ENCODE measurements at places on chromosomes 12 and 14.
A peak's percentile ranks its signal among the peaks of the same experiment; 100 is the strongest.

GRCh38 chr12:116319898-116320621 is 42.6 kb upstream of the MED13L start:
- DNase-seq = peak; percentile 78

DNA sequence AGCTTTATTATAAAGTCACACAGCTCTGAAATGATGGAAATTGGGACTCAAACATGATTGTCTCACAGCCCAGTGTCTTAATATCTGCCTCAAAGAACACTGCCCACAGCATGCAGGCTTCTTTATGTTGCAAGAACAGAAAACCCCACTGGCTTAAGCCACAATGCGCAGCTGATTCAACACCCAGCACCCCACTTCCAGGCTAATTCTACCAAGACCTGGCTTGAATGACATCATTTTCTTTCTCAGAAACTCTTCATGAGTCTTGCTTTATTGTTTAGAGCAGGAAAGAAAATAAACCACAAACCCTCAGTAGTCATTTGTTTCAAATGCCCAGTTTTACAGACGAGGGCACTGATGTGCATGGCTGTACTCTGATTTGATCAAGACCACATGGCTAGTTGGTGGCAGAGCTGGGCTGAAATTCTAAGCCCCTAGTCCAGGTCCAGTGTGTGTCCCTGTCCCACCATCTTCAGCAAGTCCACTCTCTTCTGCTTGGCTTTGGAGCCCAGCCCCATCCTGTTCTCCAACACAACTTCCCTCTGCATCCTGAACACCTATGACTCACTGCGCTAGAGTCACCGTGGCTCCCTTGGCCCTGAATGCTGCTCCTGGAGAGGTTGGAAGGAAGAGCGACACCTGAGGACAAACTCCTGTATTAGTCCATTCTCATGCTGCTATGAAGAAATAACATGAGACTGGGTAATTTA is 50.3 kb upstream of the SRSF5 start:
- no peak for DNase-seq

DNA sequence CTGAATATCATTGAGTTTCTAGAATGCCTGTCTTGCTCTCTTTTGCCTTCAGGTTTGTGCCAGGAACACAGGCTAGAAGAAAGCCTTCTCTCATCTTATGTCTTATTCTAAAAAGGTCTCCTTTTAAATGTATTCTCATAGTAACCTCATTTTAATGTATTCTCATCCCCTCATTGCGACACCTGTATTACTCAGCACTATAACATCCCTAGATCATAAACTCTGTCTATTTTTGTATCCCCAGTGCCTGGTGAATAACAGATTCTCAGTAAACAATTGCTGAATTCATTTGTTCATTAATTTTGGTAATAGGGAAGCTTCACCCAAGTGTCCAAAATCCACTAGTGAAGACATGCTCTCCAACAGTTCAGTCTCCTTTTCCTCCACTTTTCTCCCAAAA is 8.8 kb upstream of the LRRK2 start:
- no peak for DNase-seq

DNA sequence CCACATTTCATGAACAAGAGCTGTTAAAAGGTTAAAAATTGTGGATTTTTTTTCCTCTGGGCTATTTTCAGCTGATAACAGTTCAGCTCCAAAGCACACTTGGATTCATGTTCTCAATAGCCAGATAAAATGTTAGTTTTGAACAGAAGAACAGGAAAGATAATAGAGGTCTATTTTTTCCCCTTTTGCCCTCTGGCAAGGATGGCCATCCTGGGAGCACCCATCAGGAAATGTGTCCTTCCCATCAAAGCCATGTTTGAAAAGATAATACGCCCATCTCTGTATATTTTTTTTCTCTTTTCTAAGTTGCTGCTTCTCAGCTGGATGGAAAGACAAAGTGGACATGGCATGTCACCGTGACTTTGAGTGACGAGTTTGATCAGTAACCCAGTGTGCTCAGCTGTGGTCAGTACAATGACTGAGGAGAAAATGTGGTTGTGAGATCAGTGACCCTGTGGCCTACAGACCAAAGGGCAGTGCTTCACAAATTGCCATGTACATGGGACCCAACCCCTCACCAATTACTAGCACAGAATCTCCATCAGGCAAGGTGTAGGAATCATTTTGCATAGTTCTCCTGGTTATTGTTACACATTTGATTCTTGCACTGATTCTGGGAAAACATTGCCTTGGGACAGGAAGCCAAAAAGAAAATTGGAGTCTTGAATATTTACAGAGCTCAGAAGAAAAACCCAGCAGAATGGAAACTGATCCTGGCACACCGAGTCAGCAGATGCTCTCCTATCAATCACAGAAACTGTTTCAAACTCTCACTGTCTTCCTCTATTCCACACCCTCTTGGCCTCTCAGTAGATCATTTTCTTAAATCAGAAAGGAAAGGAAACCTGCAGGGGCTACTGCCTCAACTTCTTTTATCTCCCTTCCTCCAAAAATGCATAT is 64.3 kb downstream of the ANO6 start:
- DNase-seq = no peak
